SW 1271 (cell line): ENCODE measurements at places on chromosomes 3 and 15.

GRCh38 chr3:76198086-76198485 is 412.7 kb upstream of the ZNF717 start:
- DNase-seq, result no peak

GRCh38 chr3:193574488-193575070 is 18.4 kb upstream of the OPA1 start:
- DNase-seq, result no peak

DNA sequence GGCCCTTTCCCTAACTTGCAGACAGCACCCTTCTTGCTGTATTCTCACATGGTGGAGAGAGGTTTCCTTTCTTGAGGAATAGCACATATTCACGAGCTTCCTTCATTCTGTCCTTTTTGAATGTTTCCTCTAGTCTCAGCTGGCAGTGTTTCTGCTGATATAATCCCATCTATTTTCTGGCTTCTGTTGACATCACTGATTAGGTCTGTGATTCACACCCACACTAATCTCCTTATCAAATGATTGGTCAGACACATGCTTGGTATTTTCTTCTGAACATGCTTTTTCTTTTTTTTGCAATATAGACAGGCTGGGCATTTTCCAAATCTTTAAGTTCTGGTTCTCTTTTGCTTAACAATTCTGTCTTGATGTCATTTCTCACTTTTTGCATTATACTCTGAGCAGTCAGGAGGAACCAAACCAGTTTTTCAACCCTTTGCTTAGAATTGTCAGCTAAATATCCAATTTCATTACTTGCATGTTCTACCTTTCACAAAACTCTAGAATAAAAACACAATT is 65.4 kb downstream of the OXSM start:
- DNase-seq, result no peak

- DNase-seq, result no peak
These were observed 25.0 kb upstream of the BLM start for GRCh38 chr15:90691982-90692773.

GRCh38 chr3:3801494-3801841 is 2.2 kb downstream of the LRRN1 start:
- no peak for DNase-seq
